CD8-positive, alpha-beta T cell (primary cell): ENCODE measurements at places on chromosomes 5 and 9.

DNA sequence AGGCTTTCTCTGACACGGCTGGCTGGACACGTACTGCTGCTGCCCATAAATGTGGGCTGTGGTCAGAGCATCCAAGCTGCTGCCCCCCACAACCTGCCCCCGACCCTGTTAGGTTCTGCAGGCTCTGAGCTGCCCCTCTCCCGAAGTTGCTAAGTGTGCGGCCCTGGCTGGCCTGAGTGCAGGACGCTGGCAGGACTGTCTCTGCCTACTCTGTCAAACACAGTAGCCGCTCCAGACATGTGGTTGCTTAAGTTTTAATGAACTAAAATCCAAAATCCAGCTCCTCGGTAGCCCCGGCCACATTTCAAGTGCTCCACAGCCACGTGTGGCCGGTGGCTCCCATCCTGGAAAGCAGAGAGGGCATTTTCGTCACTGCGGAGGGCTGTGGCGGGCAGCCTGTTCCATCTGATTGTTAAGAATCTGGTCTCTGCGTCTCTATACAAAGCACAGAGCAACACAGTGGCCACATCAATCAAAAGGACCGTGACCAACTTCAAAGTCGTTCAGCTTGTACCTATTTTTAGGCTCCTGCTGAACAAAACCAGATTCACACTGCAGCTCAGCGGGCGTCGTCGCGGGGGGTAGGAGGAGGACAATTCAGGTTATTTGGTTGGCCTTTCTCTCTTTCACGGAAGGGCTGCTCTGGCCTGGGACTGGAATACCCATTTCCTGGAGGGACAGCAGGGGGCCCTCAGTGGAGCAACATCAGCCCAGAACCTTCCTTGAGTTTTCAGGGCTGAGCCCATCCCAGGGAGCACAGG lies 68.9 kb downstream of the PTCH1 start:
- DNase-seq, result peak; percentile 51

DNA sequence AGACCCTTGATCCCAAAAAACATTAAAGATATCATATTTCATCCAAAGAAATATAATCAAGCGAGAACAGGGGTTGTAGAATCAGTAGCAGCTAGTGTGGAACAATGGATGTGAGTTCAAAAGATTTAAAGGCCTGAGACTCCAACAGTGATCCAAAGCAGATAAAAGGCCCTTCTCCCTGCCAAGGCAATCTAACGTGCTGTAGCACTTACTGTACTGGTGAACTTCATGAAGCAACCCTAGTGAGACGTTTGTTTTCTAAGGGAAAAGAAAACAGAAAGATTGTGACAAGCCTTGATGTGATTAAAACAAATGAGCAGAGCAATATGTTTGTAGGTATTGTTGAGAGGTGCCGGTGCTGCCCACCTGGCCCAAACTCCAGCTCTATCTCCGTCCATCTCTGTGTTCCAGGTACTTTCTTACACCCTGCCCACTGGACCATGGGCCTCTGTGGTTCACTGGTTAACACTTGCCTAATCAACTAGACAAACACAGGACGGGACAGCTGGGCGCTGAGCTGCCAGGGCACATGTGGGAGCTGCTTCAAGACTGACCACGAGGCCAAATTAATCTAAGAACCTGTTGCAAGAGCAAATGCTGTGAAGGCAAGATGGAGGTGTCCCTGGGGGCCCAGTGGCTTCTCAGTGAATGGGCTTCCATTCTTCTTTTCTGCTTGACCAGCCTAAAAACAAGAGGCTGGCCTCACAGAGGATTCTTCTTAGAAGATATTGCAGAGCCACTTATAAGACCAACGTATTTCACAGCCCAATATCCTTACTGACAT lies 265.5 kb downstream of the CWC27 start:
- DNase-seq, result no peak

DNA sequence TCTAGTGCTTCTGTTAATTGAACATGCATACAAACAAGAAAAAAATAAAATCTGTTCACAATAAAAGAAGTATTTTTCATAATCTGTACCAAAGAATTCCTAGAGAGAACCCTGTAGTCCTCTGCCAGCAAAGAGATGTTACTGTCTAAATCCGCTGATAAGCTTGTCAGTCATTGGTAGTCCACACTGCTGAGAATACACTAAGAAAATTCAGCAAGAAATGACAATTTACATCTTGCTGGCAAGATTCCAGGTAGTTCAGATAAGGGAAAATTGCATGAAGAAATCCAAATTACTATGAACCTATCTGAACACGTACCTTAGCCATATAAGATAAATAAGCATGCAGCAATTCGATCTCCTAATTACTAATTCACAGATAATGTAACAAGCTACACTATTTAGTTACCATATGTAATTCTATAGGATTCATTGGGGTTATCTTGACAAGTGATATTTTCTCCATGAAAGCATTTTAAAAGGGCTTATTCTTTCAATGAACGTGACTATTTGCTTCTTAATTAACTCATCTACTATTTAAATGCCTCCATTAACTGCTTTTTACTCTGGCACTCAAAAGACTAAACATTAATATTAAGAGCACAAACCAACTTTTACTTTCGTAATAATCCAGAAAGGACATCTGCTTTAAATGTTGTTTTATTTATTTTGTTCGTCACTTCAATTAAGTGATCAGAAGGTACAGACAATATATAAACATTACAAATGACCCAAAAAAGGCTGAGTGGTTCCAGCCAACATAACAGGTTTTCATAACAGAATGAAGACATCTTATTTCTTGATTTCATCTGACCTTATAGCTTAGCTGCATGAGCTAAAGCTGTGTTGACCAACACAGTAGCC lies 9.7 kb downstream of the MPDZ start:
- no peak for DNase-seq

DNA sequence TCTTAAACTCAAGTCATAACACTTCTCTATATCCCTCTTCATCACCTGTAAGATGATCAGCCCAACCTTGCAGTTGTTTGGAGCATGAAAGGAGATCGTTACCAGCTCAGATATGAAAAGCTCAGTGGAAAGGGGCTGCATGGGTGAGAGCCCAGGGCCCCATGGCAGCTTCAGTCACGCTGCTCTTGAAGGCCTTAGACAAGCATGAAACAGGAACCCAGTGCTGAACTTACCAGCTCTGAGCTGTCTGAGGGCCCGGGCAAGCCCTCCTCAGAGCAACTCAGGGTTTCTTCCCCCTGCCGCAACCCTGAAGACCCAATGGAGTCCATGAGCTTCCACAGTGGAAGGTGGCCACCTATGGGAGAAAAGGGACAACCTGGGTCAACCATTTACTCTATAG lies 3.3 kb downstream of the HK3 start:
- no peak for DNase-seq

- no peak for DNase-seq
Measured at GRCh38 chr9:78386348-78386747, 89.4 kb downstream of the PSAT1 start.
